Central memory CD4-positive, alpha-beta T cell (primary cell): ENCODE measurements at places on chromosomes 7 and 10.

DNA sequence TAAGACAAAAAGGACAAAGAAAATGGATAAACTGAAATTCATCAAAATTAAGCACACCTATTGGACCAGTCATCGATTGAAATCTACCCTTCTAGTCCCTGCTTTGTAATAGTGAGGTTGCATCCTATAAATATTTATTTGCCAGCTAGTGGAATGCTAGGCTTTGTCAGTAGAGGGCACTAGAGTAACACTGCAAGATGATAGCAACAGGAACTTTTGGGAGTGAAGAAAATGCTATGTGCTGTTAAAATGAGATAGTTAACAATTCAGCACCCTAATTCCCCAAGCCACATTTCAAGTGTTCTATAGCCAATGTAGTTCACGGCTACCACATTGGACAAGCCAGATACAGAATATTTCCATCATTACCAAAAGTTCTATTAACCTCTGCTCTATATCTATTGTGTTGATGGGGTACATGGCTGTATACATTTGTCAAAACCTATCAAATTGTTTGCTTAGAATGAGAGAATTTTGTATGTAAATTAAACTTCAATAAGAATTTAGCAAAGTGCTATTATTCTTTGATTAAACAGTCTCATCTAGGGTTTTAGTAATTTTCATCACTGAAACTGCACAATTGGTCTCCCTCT is 69.8 kb downstream of the LSMEM1 start:
- peak; percentile 36 for DNase-seq

GRCh38 chr7:26398427-26398755 is 106.7 kb downstream of the SNX10 start:
- no peak for DNase-seq

DNA sequence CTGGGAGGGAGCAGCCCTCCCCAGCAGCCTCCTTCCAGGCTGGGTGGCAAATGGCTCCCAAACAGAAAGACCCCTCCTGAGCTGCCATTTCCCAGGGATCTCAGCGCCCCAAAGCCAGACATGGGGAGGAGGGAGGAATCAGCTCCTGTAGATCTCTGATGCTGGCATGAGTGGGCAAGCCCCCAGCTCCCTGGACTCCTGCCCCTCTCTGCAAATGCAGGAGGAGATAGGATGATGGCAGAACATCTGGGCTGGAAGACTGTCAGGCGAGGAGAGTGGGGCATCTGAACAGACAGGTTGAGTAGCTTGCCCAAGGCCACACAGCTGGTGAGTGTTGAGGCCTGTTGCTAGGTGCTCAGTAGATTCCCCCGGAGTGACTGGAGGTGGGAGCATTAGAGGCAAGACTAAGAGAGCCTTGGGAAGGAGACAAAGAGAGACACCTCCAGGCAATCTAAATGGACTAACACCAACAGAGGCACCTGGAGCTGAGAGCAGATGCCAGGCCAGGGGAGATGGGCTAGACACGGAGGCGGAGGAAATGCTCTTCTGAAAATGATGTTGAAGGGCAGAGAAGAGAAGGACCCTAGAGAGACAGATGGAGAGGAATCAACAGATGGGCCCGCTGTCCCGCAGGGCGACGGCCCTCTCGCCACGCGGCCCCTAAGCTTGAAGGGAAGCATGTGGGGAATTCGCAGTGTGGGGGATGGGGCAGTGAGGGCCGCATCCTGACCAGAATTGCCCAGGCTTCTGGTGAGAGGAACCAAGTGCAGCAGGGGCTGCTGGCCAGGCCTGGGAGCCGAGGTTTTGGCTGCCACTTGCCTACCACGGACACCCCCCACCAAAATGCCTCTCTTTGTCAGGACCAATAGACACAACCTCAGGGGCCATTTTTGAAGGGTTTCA is 84.8 kb upstream of the LRRC4 start:
- no peak for DNase-seq

DNA sequence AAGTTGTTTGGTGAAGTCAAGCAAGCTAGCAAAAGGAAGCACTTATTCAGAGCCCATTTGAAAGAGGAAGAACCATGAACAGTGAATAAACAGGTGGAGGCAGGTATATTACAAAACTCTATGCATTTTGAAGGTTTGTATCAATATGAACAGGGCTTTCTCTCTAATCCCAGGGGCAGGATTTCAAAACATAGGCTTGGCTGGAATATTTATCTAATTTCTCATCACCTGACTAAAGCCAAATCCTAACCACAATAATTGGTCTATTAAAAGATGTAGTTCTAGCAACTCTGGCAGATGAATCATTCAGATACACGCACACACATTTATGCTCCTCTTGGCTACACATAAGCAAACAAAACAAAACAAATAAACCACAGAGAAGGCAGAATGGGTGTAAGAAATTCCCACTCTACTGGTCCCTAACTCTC is 554.4 kb downstream of the INHBA start:
- DNase-seq = no peak

- DNase-seq = no peak
These were observed 177.0 kb downstream of the ZNF438 start for GRCh38 chr10:30854656-30855055.

DNA sequence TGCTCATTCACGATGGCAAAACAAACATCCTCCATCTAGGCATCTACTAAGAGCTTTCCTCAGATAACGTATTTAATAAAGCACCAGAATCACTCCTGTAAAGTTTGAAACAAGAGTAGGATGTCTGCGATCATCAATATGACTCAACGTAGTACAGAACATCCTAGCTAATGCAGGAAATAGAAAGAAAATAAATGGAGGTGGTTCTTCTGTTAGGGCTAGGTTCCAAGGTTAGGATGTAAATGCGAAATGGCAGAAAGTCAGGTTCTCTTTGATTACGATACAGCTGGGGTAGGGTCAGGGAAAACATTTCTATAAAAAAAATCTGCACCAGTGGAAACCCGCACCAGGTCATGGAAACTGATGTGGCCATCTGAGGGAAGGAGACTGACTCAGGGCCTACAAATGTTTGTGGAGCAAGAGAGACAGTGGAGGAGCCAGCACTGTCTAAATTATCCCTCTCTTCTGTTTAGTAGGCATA is 29.1 kb downstream of the CCDC6 start:
- DNase-seq = no peak

DNA sequence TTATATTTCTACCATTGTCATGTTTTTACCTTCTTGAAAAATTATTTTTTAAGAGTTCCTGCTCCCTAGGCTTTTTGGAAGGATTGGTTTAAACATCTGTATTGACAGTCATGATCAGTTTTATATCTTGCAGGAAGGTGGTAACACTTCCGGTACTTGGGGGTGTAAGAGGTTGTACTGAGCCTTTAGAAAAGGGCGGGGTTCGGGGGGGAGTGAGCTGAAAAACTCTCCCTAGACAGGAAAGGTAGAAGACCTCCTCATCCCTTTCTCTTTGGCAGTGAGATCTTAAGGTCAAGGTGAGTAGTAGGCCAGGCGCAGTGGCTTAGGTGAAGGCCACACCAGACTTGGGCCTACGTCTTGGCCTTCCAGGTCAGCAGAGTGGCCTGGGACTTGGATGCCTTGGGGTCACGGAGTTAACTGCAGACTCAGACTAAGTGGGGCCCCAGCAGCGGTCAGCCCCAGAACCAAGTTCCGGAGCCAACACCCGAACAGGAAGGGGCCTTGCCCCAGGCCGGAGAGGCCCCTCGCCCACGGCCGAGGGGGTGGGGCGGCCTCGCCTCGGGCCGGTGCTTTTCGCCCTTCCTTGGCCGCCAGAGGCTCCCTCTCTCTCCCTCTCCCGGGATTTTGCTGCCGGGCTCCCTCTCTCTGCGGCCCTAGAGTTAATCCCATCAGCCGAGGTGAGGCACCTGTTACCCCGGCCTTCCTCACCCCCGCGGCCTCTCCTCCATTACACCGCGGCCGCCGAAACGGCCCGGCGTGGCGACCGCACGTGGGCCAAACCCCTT is at the start of gene PPP1R9A:
PPP1R9A (plus strand) TSS at position 569 of the 785 bp plus-strand sequence. CDS start 2,520 bp downstream, outside the sequence.
- no peak for DNase-seq

DNA sequence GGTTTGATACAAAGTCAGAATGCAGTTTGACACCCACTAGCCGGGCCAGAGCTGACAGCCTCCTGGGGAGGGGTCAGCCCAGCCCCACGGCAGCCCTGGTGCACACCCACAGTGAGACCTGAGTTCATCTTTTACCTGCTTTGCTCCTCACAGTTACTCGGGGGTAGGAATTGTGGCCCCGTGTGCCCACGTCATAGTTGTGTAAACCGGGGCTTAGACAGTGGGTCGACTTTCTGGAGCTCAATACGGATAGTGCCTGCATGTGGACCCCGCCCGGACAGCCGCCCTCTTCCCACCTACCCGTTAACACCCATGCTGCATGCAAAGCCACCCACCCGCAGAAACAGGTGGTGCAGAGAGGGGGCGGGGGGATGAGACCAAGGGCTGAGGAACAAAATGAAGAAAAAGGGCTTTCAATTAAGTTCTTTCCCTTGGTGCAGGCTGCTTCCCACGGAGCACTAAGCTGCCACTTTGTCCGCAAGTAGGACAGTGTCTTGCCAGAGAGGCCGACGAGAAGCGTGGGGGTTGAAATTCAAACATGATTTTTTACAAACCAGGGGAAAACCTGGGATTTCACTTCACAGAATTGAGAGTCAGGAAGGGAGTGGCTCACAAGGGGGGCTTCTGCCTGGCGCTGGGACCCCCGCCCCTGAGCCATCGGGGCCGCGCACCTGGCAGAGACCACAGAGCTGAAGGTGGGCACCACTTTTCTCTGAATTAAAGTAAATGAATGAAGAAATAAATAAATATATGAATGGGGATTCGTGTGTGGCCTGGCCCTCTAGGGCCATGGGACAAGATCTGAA is 24.6 kb upstream of the FOXL3 start:
- no peak for DNase-seq
